ENCODE measurements at places on chromosomes 11 and 22. TPM values are rescaled to one million over a fixed set of nuclear protein-coding genes. Genes with fewer than 3 reads are reported as not detected.

INS gene
- not detected for total RNA-seq

OR4C46 gene
- not detected for total RNA-seq

FCHSD2 gene
- 8.7 TPM for total RNA-seq

FANCF gene
- total RNA-seq = 8.4 TPM

MYEOV gene
- 97.8 TPM for total RNA-seq

EPS8L2 gene
- total RNA-seq = 64.8 TPM

ACCSL gene
- total RNA-seq = not detected

PRRG4 gene
- 1.2 TPM for total RNA-seq

MMP27 gene
- total RNA-seq = not detected

BDNF gene
- 8.7 TPM for total RNA-seq

OR10D3 gene
- total RNA-seq = not detected

OR52E8 gene
- not detected for total RNA-seq

TRPC6 gene
- total RNA-seq = 0.71 TPM

ASCL2 gene
- total RNA-seq = not detected

OR5P2 gene
- not detected for total RNA-seq

RAB3IL1 gene
- 15.7 TPM for total RNA-seq
